Motor neuron (in vitro differentiated cells): ENCODE measurements at places on chromosomes 2 and 18. TPM values are rescaled to one million over a fixed set of nuclear protein-coding genes. Genes with fewer than 3 reads are reported as not detected.

The FAM168B gene
- total RNA-seq = 71.0 and 83.4 TPM in 2 replicates

The ATOH8 gene
- 0.70 and 0.71 TPM in 2 replicates for total RNA-seq

The CLEC4F gene
- total RNA-seq = not detected in 2 replicates

GRCh38 chr2:73284296-73285158 is at the start of gene FBXO41:
Gene FBXO41, minus strand, starts transcription at chr2:73284478. Its CDS starts 14,848 bp downstream, at chr2:73269630.
- ATAC-seq = peak; percentile 82

DNA sequence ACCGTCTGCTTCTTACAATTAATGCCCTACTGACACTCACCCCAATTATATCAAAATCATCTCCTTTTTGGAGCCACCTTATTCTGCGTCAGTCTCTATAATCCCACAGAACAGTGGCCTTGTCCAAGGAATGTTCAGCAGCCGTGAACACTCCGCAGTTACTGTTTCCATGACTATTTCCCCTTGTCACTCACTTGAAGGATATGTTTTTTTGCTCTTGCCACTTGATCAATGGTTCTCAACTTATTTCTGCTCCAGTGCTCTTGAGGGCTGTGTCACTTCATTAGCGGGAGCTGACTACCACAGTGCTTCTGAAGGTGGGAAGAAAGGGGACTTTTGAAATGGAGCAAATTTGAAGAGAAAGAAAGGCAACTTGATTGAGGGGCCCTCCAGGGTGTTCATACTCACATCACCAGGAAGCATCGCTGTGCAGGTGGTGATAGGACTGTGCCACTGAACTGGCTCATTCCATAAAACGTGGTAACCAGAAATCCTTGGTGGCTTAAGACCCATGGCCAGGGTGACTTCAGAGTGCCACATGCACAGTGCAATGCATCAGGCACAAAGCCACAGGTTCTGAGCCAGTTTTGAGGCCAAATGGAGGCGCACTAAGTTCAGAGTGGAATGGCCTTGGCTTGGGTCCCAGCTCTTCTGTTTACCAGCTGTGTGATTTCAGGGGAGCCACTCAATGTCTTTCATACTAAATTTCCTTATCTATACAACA is 320.6 kb upstream of the RAB12 start:
- peak; percentile 92 for ATAC-seq

DNA sequence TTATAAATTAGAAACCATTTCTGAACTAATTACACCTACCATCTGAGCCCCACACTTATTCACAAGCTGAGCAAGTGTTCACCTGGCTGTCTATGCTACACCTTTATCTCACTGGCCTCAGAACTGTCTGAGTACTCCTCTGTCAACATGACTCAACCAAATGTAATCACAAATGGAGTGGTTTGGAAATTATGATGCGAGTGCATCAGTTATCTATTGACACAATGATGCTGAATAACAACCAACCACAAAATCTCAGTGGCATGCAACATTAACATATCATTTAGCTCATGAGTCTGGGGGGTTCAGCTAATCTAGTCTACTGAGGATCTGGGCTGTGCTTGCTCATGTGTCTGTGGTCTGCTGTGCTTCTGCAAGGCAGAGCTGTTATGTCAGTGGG is 184.2 kb upstream of the NXPH2 start:
- no peak for ATAC-seq

DNA sequence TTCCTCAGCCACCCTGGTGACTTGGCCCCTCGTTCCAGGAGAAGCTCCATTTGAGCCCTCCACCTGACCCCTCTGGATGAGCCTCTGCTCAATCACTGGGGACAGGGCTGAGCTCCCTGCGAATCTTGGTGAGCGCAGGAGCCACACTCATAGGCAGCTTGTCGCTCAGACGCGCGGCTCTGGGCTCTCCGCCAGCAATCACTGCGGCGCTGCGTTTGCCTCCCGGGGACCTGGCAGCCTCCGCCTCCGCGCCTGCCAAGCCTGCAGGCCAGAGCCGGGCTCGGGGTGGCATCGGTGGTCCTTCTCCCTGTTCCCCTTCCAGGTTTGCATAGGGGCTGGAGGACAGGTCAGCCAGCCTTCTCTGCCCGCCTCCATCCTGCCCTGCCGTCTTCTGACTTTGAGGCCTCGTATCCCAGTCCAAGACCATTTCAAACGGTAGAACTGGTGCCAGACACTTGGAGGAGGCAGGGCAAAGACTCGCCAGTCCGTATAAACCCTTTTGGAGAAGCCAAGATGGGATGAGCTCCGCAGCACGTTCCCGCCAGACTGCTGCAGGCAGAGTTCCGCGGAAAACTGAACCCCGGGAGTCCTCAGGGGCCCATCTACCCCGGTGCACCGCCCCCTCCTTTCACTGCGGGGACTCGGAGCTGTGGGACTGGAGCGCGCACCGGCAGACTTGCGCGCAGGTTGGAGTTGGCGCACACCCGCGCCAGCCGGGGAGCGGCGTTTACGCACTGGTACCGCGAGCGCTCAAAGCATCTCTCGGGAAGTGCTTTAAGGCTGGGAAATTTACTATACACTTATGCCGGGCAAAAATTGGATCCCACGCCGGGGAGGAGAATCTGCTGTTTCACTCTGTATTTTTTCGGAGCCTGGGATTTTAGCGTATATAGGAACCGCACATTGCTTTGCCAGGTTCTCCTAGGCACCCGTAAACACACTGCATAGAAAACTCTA is 1.1 kb upstream of the TACR1 start:
- ATAC-seq = peak; percentile 69

- ATAC-seq = peak; percentile 93
These were observed 141.7 kb downstream of the CMPK2 start for GRCh38 chr2:6723865-6724604.

DNA sequence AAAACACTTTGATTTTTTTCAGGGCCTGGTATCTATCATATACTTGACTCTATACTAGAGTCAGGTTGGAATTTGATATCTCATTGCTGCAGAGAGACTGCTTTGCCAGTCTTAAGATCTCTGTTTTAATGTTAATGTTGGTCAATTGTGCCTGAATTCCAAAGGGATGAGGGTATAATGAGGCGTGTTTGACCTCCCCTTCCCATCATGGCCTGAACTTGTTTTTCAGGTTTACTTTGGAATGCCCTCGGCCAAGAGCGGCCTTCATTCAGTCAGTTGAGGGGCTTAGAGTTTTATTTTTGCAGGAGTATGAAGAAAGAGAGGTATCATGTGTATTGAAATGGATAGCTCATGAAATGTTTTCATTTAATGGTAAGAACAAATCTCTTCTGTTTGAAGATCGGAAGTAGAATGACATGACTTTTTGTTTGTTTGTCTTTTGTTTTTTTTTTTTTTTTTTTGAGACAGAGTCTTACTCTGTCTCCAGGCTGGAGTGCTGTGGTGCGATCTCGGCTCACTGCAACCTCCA is 119.0 kb downstream of the KIAA1328 start:
- no peak for ATAC-seq

DNA sequence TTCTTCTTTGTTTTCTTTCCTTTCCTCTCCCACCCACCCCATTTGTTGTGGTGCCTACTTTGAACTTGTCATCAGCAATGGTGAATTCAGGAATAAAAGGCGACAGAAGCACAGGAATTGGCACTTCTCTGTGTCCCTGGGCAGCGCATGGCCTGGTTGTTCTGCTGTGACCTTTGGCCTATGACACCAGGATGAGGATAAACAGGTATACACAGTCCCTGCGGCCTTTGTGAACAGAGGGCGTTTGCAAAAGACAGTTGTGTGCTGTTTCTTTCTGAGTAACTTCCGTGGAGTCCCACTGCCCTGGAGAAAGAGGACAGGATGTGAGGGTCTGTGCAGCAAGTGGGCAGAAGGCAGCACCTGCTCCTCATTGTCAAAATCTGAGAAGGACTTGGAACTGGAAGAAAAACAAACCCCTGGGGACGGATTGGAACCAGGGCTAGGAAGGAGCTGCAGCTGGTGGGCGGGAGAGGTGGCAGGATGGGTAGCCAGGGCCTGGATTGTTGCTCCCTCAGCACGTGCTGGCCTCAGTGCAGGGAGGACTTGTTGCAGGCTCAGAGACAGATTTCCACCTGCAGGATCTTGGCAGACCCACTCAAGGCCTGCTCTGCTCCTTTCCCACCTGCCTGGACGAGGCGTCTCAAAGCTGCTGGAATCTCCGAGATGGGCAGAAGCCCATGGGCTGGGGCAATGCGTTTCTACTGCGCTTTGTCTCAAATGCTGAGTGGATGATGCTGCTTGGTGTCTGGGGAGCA is 159.5 kb downstream of the ACKR3 start:
- ATAC-seq = no peak

- peak; percentile 94 for ATAC-seq
These were observed 16.4 kb upstream of the THADA start for GRCh38 chr2:43611987-43612894.
